HT-29 (cell line): ENCODE measurements at places on chromosomes 16 and 17.

- DNase-seq = no peak
Measured at GRCh38 chr17:80259457-80260068, 1.1 kb upstream of the RNF213 start.

DNA sequence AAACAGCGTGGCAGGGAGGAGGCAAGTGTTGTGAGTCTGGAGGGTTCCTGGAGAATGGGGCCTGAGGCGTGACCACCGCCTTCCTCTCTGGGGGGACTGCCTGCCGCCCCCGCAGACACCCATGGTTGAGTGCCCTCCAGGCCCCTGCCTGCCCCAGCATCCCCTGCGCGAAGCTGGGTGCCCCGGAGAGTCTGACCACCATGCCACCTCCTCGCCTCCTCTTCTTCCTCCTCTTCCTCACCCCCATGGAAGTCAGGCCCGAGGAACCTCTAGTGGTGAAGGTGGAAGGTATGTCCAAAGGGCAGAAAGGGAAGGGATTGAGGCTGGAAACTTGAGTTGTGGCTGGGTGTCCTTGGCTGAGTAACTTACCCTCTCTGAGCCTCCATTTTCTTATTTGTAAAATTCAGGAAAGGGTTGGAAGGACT is at the start of gene CD19:
Gene CD19, plus strand, starts transcription at position 171 of the 425 bp plus-strand sequence. Its CDS starts 30 bp downstream, at position 201.
- no peak for DNase-seq

DNA sequence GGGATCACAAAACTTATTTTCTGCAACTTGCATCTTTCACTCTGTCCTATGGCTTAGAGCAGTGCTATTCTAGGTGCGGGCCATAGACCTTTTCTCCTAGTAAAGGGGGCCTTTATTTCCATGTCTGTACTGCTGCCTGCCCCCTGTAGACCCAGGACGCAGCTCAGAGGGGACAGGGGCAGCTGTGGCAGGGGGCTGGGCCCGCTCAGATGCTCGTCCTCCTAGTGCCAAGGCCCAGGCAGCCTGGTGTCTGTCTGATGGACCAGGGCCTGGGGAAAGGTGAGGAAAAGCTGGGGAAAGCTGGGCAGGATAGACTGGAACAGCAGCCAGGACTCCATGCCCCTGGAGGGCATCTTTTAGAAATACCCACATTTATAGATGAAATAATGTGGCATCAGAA is 25.6 kb downstream of the VAC14 start:
- no peak for DNase-seq

- DNase-seq = no peak
Measured at GRCh38 chr17:68207651-68208253, 40.1 kb upstream of the AMZ2 start.

GRCh38 chr17:35808240-35808961 is 883 bp upstream of the TAF15 start:
- DNase-seq = peak; percentile 30

- no peak for DNase-seq
Measured at GRCh38 chr16:12906271-12906670, 4.9 kb downstream of the SHISA9 start.

GRCh38 chr17:4942760-4943508 is 2.9 kb downstream of the RNF167 start:
- DNase-seq = no peak

GRCh38 chr16:12027558-12028287 is 51.2 kb downstream of the SNX29 start:
- peak; percentile 9 for DNase-seq

DNA sequence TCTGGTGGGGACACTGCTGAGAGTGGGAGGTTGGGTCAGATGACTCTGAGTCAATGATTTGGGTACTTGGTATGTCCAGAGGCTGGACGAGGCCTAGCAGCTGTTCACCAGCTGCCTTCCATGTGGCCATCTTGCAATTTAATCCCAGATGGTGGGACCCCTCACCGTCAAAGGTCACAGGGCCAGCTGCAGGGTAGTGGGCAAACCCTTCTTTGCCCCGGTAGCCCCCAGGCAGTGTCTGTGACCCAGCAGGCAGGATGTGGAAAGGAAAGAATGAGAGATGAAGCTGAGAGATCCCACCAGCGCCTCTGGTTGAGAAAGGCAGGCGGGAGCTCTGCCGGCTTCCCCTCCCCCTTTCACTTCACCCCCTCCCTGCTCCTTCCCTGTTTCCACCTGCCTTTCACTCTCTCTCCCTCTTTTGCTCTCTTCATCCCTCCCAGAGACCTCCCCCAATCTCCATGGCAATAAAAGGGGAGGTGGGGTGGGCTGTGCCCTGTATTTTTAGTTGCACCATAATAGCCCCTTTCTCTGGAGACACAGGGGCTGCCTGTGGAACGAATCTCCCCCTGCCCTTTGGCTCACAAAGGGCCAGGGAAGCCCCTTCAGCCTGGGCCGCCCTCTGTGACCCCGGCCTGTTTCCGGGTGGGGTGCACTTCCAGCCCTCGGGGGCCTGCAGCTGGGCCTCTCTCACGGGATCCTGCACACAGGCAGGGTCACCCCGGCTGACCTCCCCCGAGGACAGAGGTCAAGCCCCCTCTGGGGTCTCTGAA is 20.2 kb downstream of the CDK5RAP3 start:
- DNase-seq = no peak

GRCh38 chr16:59210955-59211541 is 476.9 kb upstream of the GOT2 start:
- DNase-seq = no peak

DNA sequence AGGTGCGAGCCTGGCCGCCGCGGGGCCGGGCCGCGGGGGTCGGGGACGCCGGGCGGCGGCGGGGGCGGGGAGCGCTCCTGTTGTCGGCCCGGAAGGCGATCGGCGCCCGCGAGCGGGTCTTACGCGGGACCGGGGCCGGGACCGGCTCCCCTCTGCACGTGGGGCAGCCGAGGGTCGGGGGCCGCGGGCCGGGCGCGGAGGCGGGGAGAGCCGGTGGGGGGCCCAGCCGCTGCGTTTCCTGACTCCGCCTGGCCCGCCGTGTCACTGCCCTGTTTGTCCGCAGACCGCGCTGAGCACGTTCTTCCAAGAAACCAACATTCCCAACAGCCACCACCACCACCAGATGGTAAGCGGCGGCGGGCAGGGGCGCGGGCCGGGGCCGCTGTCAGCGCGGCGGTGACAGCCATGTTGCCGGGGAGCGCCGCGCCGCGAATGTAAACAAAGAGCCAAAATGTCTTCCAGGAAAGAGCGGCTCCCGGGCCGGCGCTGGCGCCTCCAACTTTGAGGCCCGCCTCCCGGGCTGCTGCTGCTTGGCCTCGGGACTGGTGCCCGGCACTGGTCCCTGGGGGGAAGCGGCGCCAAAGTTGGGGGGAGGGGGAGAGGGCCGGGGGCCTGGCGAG is 586 bp downstream of the UBALD2 start:
- peak; percentile 34 for DNase-seq

DNA sequence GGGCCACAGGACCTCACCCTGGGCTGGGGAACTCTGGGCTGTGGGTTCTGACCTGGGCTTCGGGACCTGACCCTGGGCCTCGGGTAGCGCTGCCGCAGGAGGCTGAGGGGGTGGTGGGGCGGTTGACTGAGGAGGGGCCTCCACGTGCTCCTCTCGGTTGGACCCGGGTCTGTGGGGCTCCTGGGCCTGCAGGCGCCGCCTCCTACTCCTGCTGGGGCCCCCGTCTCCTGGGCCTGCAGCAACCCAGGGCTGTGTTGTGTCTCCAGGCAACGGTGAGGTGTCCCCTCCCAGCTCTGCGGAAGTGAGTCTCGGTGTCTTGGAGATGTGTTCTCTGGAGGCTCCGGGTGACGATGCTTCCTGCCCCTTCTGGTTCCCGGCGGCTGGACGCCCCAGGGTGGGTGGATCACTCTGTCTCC is 41.5 kb upstream of the GNG13 start:
- no peak for DNase-seq

DNA sequence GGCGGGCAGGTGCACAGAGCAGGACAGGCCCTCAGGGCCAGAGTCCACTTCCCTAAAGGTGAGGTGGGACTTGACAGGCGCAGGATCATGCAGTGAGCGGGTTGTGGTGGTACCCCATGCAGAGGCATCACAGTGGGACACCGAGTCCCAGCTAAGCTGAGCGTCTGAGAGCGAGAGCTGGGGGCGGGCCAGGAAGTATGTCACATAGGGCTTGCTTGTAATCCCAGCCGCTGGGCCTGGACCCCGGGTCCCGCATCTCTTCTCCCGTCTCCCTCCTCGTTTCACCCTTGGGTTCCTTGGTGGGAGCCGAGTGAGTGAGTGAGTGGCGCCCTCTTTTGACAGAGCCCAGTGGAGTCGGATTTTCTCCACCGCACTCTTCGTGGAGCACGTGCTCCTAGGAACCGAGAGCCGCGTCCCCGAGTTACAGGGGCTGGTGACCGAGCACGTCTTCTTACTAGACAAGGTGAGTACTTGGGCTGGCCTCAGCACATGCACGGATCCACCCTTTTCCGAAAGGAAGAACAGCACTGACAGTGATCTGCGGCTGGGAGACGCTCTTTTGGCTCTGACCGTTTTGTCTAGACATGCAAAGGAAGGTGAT is 50.8 kb upstream of the ENDOV start:
- DNase-seq = peak; percentile 5
